ENCODE measurements at places on chromosomes 6 and 20.
A peak's percentile ranks its signal among the peaks of the same experiment; 100 is the strongest.

- no peak for DNase-seq
Measured at GRCh38 chr6:141152951-141153350, 979.8 kb upstream of the GJE1 start.

DNA sequence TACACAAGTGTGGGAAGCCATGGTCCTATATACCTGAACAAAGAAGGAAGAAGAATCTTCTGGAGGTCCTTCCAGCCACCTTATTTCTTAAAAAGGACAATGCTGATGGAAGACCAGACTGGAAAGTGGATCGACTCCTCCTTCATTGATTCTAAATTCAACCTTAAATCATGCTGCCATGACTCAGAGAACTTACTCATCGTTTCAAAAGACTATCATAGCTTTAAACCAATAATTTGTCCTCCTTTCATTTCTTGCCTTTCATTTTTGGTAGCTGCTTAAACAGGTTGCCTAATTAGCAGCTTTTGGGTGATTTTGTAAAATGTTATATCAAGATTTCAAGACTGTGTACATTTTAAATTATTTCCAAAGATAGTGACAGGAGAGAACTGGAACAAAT lies 60.8 kb downstream of the RTN4IP1 start:
- no peak for DNase-seq

DNA sequence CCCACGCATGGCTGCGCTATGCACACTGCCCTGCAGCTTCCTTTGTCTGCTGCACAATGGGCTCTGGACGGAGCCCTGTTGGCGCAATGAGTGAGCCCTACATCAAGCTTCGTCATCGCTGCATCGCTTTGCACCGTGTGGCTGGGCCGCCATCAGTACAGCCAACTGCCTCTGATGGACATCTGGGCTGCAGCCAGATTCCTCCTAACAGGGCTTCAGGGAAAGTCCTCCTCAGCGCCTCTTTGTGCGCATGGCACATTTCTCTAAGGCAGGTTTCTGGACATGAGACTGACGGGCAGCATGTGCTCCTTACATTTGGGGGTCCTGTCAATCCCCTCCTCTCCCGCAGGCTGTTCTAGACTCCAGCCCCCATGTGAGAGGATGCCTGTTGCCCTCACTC lies 29.7 kb upstream of the ANGPT4 start:
- DNase-seq: no peak

- DNase-seq: no peak
Measured at GRCh38 chr6:44245391-44245911, 1.4 kb upstream of the HSP90AB1 start.

- DNase-seq: no peak
Measured at GRCh38 chr6:128600397-128600951, 80.1 kb upstream of the PTPRK start.

GRCh38 chr6:109229536-109229935 lies 134.2 kb downstream of the CEP57L1 start:
- no peak for DNase-seq

DNA sequence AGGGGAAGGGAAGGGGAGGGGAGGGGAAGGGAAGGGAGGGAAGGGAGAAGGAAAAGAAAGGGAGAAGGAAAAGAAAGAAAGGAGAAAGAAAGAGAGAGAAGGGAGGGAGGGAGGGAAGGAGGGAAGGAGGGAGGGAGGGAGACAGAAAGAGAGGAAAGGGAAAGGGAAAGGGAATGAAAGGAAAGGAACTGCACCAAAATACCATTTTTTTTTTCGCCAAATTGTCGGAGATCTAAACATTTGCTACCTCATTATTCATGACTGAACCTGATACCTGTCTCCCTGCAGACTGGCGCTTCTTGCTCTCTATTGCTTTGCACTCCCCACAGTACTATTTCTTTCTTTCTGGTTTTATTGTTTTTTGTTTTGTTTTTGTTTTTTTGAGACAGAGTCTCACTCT lies 117.3 kb upstream of the LGSN start:
- DNase-seq: no peak

DNA sequence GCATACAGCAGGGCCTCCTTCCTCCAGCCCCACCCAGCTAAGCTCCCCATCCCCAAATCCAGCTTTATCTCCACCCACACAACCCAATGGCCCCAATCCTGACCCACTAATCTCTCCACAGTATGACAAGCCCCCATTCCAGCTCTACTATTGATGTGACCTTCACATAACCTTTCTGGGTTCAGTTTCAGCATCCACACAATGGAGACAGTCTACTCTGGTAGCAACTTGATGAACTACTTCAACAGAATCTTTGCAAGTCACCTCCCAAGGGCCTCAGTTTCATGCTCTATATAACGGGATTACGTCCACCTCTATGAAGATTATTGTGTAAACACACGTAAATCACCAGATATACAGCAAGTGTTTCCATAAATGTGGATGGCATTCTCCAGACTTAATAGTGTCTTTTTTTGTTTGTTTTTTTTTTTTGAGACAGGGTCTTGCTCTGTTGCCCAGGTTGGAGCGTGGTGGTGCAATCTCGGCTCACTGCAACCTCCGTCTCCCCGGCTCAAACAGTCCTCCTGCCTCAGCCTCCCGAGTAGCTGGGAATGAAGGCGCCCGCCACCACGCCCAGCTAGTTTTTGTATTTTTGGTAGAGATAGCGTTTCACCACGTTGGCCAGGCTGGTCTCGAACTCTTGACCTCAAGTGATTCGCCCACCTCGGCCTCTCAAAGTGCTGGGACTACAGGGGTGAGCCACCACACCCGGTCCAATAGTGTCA lies 1.4 kb downstream of the AHCY start:
- no peak for DNase-seq

DNA sequence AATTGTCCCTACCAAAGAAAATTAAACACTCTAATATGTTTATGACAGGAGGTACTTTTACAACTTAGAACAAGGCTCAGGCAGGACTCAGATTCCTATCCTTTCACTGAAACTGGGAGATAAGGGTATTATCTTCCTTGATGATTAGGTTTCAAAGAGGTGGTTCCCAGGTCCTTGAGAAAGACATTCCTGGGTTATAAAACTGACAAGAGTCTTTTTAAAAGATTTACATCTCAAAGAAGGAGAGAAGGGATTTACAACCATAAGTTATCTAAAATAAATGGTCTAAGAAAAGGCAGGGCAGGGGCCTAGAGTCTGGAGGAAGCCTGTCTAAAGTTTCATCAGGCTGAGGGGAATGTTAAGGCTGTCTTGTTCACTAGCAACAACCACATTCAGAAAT lies 1492.5 kb downstream of the HACE1 start:
- peak; percentile 34 for DNase-seq

Measured in ELF-1 (cell line).